Activated T-helper 2 cell treated with anti-CD3 and anti-CD28 coated beads, Interferon-gamma antibody, Interleukin-2, Interleukin-4, amounts not matched to agents 10 μg/mL and 5 μg/mL and 100 μg/mL, durations not matched to agents 14 hours and 24 hours and 36 hours (primary cell): ENCODE measurements at places on chromosomes 6 and 20. TPM values are rescaled to one million over a fixed set of nuclear protein-coding genes. Genes with fewer than 3 reads are reported as not detected.
A peak's percentile ranks its signal among the peaks of the same experiment; 100 is the strongest.

The IL20RA gene
- total RNA-seq: not detected in 2 replicates

The PPP1R18 gene
- total RNA-seq: 137 and 144 TPM in 2 replicates

The OR2H2 gene
- total RNA-seq: not detected in 2 replicates

The WFDC2 gene
- not detected in 2 replicates for total RNA-seq

The NRN1 gene
- total RNA-seq: 0.71 and 0.75 TPM in 2 replicates

The NHSL1 gene
- total RNA-seq: 1.5 and 2.4 TPM in 2 replicates

The SMLR1 gene
- total RNA-seq: not detected in 2 replicates

DNA sequence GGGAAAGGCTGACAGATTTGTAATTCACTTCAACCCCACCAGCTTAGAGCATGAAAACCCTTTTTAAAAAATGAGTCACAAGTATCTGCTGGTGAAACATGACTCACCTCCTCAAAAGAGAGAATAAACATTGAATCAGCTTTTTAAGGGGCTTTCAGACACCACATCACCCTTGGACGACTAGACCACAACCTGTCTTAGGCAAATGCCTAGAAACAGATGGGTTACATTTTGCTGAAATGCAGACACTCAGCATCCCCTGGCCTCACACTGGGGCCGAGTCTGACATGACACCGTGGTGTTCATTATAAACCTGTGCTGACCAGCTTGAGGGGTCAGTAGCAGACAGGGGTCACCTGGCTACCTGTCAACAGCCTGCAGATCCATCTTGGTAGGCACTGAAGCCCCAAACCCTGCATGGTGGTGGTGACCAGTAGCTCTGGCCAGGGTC is 175.3 kb upstream of the CST7 start:
- H3K27ac ChIP-seq: no peak overlapping the region
- peaks cover 6% of the 10 kb centered on the region for H3K4me1 ChIP-seq
- peaks cover 20% of the 10 kb centered on the region for H3K27me3 ChIP-seq
- no peak for DNase-seq
- no peak overlapping the region for H3K4me3 ChIP-seq

DNA sequence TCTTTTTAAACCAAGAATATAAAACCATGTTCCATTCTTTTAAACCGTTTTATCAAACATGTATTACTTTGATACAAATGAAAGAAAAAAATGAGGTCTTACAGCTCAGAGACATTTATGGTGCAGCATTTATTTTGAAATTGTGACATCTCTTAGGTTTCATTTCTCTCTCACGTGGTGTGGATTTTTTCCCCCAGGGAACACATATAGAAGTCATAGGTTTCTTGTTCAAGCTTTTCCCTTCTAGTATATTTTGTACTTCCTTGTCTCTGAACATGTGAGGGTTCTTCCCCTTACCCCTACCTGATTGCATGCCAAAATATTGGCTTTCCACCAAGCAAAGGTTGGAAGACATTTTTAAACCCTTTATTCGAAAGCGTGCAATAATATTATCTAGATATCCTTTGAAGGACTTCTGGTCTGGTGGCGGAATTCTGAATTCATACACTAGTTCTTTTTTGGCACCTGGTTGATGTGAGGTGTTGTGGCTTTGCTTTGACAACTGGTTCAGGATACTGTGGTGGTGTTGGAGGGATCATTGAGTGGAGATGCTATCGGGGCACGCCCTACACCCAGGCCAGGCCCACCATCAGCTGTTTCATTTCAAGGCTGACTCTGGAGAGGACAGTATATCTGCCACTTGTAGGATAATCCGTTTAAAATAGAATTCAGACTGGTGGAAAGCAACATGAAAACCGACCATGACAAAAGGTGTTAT is 5.6 kb upstream of the FAM50B start:
- peaks cover 12% of the 10 kb centered on the region for H3K27me3 ChIP-seq
- no peaks in the 10 kb centered on the region for H3K36me3 ChIP-seq
- no peak overlapping the region for H3K27ac ChIP-seq
- peaks cover 15% of the 10 kb centered on the region for H3K4me1 ChIP-seq
- H3K4me3 ChIP-seq: no peak overlapping the region

DNA sequence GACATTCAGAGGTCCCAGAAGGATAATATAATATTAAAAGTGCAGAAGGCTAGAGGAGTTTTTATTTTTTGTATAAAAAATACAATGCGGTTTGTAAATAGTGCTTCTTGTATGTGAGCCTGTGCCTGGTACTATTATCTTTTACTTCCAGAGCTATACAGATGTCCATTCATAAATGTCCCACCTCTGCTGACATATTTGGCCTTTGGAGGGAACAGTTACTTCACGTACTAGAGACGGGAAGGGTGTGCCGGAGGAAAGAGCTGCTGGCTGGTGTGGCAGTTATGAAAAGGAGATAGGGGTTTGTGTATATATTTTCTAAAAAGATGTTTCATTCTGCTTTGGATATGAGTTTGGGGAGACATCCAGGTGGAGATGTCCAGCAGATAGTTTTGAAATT is 8.8 kb downstream of the CD109 start:
- no peak overlapping the region for H3K4me3 ChIP-seq
- H3K27ac ChIP-seq: no peak overlapping the region
- DNase-seq: no peak
- H3K4me1 ChIP-seq: peaks cover 33% of the 10 kb centered on the region

DNA sequence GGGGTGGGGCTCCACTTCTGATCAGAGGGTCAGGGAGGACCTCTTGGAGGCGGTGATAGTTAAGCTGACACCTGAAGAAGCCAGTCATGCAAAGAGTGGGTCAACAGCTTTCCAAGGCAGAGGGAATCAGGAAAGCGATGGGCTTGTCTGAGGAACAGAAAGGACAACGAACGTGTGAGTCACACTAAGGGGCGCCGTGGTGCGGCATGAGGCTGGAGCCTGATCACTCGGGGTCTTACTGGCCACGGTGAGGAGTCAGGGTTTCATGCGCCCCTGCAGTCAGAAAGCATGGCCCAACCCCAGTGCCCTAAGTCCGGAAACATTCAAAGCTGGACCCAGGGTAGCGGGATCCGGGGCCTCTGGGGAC is 50.6 kb upstream of the SLC32A1 start:
- peaks cover 5% of the 10 kb centered on the region for H3K4me1 ChIP-seq
- peak overlapping the region; percentile 82 for H3K4me3 ChIP-seq
- no peaks in the 10 kb centered on the region for H3K36me3 ChIP-seq
- DNase-seq: no peak

DNA sequence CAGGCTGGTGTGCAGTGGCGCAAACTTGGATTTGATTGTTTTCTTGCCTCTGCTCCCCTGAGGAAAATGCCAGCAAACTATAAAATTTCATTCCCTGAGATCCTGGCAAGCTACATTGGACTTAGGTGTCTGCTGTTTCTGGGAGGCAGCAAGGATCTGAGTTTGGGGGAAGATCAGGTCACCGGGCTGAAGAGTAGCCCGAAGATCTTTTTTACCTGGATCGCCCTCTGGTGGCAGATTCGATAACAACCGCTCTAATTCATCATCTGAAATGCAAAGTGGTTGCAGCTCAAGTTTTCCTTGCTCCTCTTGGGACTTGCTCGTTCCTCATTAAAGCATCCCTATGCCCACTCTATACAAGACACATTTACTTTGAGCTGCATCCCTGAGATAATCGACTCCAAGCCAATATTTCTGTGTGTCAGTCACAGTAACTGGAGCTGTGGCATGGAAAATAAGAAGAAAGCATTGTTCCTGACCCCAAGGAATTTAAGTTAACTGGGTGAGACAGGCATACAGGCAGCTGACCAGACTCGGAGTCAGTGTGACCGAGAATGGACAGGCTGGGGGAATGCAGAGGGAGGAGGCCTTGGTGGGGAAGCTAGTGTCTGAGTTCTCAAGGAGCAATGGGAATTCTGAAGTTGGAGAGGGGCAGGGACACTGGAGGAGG is 131.8 kb upstream of the PROKR2 start:
- no peaks in the 10 kb centered on the region for H3K36me3 ChIP-seq
- no peak overlapping the region for H3K4me3 ChIP-seq
- no peak overlapping the region for H3K27ac ChIP-seq
- peaks cover 2% of the 10 kb centered on the region for H3K4me1 ChIP-seq
- peak; percentile 18 for DNase-seq

DNA sequence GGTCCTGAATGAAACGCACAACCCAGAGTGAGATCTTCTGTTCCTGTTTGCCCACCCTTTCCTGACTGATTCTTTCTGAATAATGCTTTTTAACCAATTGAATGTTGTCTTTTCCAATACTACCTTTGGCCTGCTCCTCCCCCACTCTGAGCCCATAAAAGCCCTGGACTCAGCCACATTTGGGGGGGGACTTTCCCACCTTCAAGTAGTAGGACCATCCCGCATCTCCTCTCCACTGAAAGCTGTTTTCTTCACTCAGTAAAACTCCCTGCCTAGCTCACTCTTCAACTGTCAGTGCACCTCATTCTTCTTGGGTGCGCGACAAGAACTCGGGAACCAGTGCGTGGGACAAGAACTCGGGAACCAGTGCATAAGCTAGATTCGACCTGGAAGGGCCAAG is 77.9 kb downstream of the EPB41L2 start:
- no peak for DNase-seq
- H3K4me3 ChIP-seq: no peak overlapping the region
- no peaks in the 10 kb centered on the region for H3K36me3 ChIP-seq
- no peaks in the 10 kb centered on the region for H3K27me3 ChIP-seq
- no peak overlapping the region for H3K27ac ChIP-seq
- H3K4me1 ChIP-seq: no peaks in the 10 kb centered on the region

DNA sequence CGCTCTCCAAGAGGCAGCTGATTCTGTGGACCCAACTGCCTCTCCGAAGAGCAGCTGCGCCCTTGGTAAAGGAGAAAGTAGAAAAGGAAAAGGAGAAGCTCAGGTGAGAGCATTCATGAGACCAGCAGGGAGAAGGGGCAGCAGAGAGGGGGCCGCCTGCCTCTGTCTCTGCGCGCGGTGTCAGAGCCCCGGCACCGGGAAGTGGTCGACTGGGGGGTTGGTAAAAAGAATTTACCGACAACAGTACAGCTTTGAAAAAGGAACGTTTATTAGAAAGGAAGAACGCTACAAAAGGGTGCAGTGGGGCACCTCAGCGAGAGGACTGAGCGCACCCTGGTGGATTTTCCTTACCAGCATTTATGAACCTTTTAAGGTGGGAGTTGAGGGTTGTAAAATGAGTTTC is 61.9 kb downstream of the GPR6 start:
- no peaks in the 10 kb centered on the region for H3K36me3 ChIP-seq
- peaks cover 17% of the 10 kb centered on the region for H3K4me1 ChIP-seq
- H3K4me3 ChIP-seq: peak overlapping the region; percentile 76
- H3K27ac ChIP-seq: peak overlapping the region; percentile 73

- no peaks in the 10 kb centered on the region for H3K36me3 ChIP-seq
- DNase-seq: no peak
- no peaks in the 10 kb centered on the region for H3K27me3 ChIP-seq
- no peak overlapping the region for H3K4me3 ChIP-seq
- no peaks in the 10 kb centered on the region for H3K4me1 ChIP-seq
- H3K27ac ChIP-seq: no peak overlapping the region
Measured at GRCh38 chr20:12528591-12529041, 480.2 kb upstream of the SPTLC3 start.

GRCh38 chr20:56181583-56181982 is 66.9 kb upstream of the MC3R start:
- DNase-seq: no peak
- no peaks in the 10 kb centered on the region for H3K27me3 ChIP-seq
- no peaks in the 10 kb centered on the region for H3K4me1 ChIP-seq

GRCh38 chr20:39234520-39235095 is 272.5 kb downstream of the DHX35 start:
- H3K4me1 ChIP-seq: no peaks in the 10 kb centered on the region
- DNase-seq: no peak
- no peak overlapping the region for H3K4me3 ChIP-seq
- H3K36me3 ChIP-seq: no peaks in the 10 kb centered on the region
- H3K27me3 ChIP-seq: no peaks in the 10 kb centered on the region

GRCh38 chr6:132964101-132964867 is 149.9 kb downstream of the RPS12 start:
- H3K4me1 ChIP-seq: peaks cover 19% of the 10 kb centered on the region
- no peak overlapping the region for H3K4me3 ChIP-seq
- no peaks in the 10 kb centered on the region for H3K36me3 ChIP-seq
- DNase-seq: no peak
- H3K27me3 ChIP-seq: peaks cover 23% of the 10 kb centered on the region
- H3K27ac ChIP-seq: no peak overlapping the region

DNA sequence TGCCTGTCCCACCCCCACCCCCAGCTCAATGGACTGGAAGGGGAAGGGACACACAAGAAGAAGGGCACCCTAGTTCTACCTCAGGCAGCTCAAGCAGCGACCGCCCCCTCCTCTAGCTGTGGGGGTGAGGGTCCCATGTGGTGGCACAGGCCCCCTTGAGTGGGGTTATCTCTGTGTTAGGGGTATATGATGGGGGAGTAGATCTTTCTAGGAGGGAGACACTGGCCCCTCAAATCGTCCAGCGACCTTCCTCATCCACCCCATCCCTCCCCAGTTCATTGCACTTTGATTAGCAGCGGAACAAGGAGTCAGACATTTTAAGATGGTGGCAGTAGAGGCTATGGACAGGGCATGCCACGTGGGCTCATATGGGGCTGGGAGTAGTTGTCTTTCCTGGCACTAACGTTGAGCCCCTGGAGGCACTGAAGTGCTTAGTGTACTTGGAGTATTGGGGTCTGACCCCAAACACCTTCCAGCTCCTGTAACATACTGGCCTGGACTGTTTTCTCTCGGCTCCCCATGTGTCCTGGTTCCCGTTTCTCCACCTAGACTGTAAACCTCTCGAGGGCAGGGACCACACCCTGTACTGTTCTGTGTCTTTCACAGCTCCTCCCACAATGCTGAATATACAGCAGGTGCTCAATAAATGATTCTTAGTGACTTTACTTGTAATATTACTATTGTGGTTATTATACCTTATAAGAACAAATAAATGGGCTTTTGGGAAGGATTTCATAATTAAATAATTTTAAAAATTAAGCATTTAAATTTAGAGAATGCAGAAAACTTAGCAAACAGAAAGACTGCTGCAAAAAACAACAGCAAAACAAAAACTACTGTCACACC is 8.4 kb downstream of the CDKN1A start:
- no peak for DNase-seq
- H3K27me3 ChIP-seq: no peaks in the 10 kb centered on the region
- H3K4me3 ChIP-seq: no peak overlapping the region
- H3K27ac ChIP-seq: no peak overlapping the region
- peaks cover 35% of the 10 kb centered on the region for H3K4me1 ChIP-seq
- H3K36me3 ChIP-seq: peaks cover 43% of the 10 kb centered on the region
